Activated T-cell treated with anti-CD3 and anti-CD28 coated beads for 48 hours (primary cell): ENCODE measurements at places on chromosomes 1 and 21.

- no peak for DNase-seq
These were observed 52.6 kb upstream of the GADD45A start for GRCh38 chr1:67632356-67632755.

DNA sequence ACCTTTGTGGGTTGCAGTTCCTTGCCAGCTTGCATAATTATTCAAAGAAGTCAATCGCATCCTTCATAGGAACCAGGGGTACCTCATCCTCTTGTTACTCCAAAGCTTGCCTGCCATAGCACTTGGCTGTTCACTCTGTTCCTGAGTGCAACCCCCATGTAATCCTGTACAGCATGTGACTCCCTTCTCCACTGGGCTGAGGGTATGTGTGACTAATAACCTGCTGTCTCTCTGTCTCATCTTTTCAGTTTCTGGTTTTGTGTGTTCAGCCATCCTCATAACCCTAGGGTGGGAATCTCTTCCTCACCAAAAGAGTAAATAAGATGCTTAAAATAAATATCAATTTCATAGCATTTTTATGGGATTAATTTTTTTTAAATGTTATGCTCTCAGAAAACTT lies 351.9 kb downstream of the S1PR1 start:
- no peak for DNase-seq

DNA sequence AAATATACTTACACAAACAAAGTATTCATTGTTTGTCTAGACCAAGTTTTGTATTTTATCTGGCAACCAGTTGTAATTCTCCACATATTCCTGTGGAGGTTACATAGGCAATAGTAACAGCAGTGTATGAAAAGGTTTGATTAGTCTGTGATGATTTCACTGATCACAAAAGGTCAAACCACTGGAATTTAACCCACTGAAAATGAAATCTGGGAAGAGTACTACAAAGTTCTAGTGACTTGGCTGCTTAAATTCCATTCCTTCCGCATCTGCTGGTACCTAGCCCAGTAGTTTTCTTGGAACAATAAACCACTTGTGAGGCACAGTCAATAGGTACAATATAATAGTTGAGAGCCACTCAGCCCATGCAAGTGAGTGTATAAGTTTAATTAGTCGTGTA lies 205.4 kb downstream of the NFIA start:
- DNase-seq = no peak

- no peak for DNase-seq
These were observed 190.2 kb downstream of the RASAL2 start for GRCh38 chr1:178284058-178284457.

- DNase-seq = no peak
These were observed 50.4 kb downstream of the CD34 start for GRCh38 chr1:207860531-207860930.

- DNase-seq = no peak
These were observed 48.3 kb downstream of the C1orf198 start for GRCh38 chr1:230819976-230820375.

DNA sequence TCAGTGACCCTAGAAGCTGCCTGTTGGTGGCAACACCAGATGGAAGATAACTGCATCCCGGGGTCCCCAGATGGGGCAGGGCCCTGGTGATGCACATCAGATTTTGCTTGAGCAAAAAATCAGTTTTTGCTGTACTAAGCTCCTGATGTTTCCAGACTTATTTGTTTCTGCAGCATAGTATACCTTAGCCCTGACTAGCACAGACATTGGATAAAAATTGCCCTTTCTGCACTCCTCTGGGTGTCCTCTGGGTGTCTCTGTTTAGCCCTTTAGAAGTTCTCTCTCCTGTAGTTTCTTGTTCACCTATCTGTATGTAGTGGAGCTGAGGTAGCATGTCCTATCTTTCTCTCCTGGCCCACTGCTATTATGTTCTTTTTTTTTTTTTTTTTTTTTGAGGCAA lies 30.3 kb upstream of the PLA2G2C start:
- DNase-seq = no peak

DNA sequence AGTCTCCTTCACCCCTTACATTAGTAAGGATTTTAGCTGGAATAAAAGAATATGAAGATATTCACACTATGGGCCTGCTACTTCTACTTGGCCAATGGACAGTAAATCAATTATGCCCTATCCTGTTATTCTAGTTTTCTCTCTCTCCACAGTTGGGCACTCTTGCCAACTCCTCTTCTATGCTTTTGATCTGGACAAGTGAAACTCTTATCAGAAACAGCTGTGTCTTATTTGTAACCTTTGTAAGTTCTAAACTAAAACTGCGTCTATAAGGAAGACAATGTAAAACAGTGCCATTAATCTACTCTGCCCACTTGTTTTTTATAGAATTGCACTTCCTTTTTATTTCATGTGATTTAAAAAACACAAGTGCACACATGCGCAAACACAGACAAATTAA lies 244.0 kb upstream of the DMRTA2 start:
- no peak for DNase-seq

DNA sequence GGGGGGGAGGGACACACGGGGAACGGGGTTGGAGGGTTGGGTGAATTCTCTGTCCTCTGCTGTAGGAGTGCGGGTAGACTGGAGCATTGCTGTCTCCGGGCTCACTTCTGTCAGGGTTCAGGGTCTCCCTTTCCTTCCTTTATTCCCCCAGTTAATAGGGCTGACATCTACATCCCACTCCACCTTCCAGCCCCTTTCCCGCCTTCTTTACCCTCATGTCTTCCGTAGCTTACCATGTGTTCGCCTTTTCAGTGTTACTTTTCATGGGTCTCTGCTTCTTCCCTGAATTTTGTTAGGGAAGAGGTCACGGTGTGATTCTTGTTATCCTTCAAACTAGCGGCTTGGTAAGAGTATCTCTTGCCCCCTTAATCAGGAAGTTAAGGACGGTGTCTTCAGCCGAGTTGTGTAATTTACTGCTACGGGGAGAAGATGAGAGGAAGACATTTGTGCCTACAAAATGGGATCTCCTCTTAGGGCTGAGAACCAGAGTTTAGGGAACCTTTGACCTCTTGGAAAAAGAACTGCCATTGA lies 917 bp downstream of the RAP1A start:
- no peak for DNase-seq

- DNase-seq = no peak
These were observed 76.0 kb downstream of the MAN1C1 start for GRCh38 chr1:25692560-25692959.

GRCh38 chr1:40926441-40926840 lies 53.1 kb upstream of the CTPS1 start:
- DNase-seq = no peak

GRCh38 chr1:63774617-63775417 lies 1.0 kb downstream of the ROR1 start:
- DNase-seq = no peak

GRCh38 chr1:162213281-162213912 lies 143.9 kb downstream of the NOS1AP start:
- DNase-seq = no peak

DNA sequence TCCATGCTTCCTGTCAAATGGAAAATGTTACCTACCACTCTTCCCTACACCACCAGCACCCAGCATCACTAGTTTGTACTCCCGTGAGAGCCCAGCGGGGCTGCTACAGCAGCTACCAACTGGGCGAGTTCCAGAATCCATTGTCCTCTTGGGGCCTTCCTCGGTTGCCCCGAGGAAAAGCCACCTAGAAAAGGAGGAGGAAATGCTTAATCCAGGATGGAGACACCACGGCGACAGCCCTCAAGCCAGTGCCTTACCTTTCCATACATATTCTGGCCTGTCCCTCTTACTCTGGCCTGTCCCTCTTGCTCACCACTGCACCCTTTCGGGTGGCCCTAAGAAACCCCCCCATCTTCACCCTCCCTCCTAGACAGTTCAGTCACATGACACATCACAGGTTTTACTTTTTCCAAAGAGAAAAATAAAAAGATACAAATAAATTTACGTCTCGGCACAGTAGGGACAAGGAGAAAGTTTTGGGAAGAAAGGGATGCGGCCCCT lies 478 bp downstream of the RIT1 start:
- no peak for DNase-seq

- no peak for DNase-seq
These were observed 475.0 kb upstream of the B3GALT2 start for GRCh38 chr1:193661385-193661784.

DNA sequence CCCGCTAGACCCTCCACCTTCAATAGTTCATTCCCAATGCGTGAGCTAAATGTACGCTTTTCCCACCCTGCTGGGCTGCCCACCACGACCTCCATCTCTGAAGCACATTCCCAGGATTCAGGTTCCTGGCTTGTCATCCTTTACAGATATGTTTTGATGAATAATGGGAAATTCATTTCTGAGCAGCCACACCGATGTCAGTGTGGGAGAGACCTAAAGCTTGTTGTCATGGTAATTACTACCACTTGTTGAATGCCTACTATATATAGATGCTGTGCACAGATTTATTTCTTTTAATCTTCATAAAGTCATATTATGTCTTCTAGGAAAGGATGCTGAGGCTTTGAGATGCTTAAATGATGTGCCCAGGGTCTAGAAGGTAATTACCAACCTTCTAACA lies 8.0 kb downstream of the RCSD1 start:
- DNase-seq = no peak

DNA sequence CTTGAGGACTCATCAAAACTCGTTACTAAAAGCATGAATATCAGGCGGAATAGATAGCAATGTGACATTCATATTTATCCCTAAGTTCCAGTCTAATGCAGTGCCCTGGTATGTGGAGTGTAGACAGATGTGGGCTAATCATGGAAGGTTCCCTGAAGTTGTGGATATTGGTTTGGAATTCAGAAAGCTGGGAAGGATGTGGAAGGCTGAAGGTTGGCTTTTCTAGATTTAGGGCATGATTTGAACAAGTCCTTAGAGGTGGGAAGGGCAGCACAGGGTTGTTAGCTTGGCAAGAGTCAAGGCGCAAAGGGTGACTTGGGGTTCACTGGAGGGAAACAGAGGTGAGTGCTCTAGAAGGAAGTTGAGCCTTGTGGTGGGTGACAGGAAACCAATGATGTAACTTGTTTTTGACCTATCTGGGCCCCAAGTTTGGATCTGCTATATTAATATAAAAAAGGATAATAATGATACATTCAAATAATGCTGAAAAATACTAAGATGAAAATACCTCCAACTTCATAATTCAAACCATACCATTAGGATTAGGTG lies 21.9 kb downstream of the LGALS8 start:
- DNase-seq = no peak

- no peak for DNase-seq
These were observed 847 bp upstream of the RORC start for GRCh38 chr1:151832318-151832980.

DNA sequence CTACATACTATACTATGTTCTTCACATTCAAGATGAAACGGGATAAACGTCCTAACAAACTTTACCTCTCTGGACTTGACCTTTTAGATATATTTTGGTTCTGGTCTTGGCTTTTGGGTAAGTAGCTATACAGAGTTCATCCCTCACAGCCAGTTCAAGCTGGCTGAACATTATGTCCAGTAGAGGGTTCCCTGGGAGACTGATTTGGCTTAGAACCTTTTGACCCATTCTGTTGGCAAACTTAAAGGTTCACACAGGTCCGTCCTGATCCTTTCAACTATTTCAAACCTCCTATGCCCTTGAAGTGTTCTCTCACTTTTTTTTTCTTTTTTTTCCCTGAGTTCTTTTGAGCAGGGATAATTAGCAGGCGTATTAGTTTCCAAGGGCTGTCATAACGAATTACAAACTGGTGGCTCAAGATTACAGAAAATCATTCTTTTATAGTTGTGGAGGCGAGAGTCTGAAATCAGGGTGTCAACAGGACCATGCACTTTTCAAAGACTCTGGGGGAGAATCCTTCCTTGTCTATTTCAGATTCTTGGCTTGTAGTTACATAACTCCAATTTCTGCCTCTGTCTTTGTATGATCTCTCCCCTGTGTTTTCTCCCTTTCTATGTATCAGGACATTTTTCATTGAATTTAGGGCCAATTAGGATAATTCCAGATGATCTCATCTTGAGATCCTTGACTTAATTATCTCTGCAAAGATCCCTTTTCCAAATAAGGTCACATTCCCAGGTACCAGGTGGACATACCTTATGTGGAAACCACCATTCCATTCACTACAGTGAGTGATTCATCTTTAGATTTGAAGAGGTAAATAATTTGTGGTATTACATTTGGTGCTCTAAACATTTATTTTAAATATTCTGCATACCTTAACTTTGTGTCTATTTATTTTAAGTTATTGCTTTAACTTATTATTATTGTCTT lies 257.4 kb upstream of the USP25 start:
- no peak for DNase-seq

DNA sequence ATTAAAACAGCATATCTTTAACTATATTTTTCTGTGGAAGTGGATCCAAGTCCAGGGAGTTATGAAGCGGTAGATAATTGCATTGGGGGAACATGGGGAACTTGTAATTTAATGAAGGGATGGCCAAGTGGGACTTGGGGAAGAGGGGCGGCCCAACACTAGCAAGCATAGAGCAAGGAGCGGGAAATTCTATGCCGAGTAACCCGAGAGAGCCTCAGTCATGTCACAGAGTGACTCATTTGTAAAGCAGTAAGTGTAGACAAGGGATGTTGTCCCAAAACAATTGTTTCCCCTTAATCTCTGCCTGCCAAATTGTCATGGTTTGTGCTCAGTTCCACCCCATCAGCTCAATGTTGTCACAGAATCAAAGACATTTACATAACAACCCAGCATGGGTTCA lies 620.1 kb downstream of the AJAP1 start:
- no peak for DNase-seq

GRCh38 chr1:193211539-193211938 lies 25.1 kb upstream of the B3GALT2 start:
- DNase-seq = no peak

DNA sequence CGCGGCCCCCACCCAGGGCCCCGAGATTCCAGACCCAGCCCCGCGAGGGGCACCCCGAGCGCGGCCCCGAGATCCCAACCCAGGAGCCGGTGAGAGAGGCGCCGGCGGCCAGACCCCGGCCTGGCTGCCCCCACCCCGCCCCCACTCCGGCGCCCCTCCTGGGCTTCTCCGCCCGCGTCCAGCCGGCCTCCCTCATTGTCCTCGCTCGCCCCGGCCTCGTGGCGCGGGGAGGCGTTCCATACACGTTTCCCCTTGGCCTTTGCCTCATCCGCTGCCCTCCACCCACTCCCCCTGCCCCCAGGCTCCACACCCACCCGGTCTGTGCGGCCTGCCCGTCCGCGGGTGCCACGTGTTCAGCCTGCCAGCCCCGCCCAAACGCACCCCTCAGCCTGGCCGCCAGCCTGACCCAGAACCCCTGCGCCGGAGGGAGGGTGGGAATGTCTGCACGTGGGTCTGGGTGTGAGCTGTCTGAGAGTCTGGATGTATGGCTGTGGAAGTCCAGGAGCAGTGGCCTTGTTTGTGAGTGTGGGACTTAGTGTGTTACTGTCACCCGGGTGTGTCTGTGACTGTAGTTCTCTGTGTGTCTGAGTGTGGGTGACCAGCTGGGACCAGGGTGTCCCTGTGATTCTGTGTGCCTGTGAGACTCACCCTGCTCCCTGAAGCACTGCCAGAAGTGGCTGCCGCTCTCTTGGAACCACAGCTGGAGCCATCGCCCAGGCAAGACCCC lies 681 bp downstream of the B4GALT2 start:
- DNase-seq = peak; percentile 35

- no peak for DNase-seq
These were observed 74.9 kb upstream of the CDC42BPA start for GRCh38 chr1:227392984-227393764.

GRCh38 chr1:223110952-223111351 lies 32.1 kb downstream of the TLR5 start:
- DNase-seq = no peak
